ENCODE measurements at places on chromosomes 1 and 21.

DNA sequence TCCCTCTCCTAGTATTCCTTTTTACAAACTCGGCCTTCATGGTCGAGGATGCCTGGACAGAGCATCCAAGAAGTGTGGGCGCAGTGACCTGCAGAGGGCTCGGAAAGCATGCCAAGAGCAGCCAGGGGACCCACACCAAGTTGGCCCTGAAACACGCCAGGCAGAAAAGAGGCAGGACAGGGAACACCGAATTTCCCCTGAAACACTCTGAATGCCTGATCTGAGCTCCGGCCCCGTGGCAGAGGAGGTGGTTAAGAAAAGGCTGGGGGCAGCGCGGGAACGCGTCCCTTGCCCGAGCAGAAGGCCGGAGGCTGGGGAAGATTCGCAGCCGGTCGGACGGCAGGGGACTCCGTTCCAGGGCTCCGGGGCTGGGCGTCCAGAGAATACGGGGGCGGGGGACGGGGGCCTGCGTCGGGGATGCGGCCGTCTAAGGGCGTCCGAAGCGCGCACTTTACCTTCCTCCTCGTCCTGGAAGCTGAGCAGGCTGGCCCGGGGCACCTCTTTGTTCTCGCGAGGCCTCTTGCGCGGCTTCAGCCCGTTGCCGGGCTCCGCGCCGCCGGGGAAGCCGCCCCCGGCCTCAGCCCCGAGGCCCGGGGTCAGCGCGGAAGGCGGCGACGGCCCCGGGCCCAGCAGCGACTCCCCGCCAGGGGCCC is 558 bp downstream of the PAXBP1 start:
- DNase-seq = peak; percentile 60

GRCh38 chr1:45348609-45348965 is 8.3 kb upstream of the MUTYH start:
- DNase-seq = no peak

DNA sequence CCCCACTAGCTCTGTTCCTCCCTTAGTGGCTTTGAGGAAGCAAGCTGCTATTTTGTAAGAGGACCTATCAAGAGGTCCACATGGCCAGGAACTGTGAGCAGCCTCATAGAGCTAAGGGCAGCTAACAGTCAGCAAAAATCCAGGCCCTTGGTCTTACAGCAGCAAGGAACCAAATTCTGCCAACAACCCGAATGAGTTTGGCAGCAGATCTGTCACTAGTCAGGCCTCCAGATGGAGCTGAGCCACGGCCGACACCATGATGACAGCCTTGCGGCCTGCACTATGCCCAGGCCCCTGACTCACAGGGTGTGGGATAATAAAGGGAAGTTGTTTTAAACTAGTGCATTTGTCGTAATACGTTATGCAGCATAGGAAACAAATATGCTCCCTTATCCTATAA is 28.0 kb upstream of the H3-3A start:
- peak; percentile 37 for DNase-seq

DNA sequence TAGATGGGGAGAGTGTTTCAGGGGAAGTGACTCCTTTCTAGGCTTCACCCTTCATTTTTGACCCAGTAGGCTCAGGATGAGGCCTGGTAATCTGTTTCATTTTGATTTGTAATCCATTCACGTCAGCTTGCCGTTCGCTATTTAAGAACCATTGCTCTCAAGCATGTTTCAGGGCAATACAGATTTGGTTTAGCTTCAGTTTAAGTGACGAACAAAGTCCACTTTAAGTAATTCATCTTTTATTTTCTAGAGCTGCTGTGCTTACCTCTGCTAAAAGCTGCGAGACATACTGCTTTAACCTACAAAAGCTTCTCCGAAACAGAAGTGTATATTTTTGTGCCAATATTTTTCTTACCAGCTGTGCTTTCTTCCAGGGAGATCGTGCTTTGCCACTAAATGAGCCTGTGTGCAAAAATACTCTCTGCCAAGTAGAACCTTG is 8.9 kb upstream of the FMO3 start:
- no peak for DNase-seq

GRCh38 chr21:37266515-37267221 is 466 bp downstream of the VPS26C start:
- no peak for DNase-seq

GRCh38 chr1:209176866-209177430 is 406.6 kb upstream of the CAMK1G start:
- DNase-seq = no peak

DNA sequence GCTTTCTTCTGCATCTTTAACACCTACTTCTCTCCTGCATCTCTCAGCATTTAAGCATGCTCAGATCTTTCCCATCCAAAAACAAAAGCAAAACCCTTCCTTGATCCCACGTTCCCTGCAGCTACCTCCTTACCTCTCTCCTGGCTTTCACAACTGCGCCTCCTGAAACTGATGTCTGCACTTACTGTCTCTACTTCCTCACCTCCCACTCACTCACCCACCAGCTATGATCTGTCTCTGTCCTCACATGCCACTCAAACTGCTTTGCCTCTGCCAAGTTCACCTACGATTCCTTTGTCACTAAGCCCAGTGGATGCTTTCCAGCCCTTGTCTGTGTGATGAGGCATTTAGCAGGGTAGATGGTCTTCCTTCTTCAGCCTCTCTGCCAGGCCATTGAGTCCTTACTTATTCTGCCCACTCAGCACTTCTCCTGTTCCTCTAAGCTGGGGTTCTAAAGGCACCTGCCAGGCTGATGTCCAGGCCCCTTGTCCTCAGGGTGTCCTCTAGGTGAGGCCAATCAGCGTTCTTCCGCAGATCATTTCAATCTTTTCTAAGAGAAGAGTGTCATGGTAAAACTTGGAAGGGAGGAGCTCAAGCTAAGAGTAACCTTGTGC is 10.0 kb upstream of the GJB3 start:
- no peak for DNase-seq

GRCh38 chr1:64973061-64973647 is 6.8 kb upstream of the JAK1 start:
- no peak for DNase-seq

DNA sequence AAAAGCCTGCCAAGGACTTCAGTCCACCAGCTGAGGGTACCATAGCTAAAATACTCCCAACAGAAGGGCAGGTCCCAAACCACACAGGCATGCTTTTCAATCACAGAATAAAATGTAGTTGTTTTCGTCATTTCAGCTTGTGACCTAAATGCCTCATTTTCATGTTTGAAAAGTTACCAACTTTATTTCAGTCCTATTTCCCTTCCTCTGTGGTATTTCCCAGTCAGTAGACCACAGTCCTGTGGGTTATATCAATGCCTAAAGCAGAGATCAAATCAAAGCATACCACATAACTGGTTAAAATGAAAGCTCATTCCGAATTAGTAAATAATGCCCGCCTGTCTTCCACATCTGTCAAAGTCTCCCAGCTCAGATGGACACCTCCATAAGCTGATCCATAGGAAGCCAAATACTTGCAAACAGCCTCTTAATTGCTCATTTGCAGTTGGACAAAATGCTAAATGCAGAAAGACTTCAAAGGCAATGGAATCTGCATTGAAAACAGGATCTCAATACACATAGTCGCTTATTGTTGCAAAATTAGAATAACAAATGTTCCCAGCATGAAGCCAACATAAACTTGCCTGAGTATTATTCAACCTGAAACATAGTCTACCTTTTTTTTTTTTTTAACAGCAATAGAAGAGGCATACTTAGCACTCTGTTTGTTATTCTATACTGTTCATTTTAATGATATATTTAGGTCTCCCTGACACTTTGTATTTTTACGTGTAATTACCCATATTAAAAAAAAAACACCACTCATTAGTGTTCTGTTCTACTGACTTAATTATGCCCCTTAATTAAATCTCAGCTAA is 53.9 kb downstream of the NR5A2 start:
- no peak for DNase-seq

GRCh38 chr1:156746728-156747631 is 4.5 kb downstream of the HDGF start:
- peak; percentile 91 for DNase-seq

- peak; percentile 29 for DNase-seq
These were observed 144.8 kb upstream of the VANGL1 start for GRCh38 chr1:115496904-115497527.

GRCh38 chr1:12525311-12526181 is 92.5 kb downstream of the DHRS3 start:
- no peak for DNase-seq

DNA sequence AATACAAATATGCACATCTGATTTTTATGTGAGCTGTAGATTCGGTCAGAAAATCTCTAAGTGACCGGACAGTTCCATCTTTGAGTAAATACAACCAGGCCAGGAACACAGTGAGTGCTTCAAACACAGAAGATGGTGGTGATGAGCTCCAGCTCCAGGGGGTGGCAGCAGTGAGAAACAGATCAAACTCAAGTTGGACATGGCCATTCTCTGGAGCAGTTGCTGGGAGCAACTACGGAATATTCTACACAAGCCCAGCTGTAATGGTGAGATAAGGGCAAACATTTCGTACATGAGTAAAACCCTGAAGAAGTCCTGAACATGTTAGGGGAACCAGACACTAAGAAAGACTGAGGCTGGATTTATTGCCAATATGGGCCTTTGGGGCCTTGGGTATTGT is 100.7 kb downstream of the BARHL2 start:
- DNase-seq = peak; percentile 17

- DNase-seq = peak; percentile 97
These were observed at the start of gene PAFAH2 for GRCh38 chr1:25997828-25998761. TSS of gene PAFAH2 (minus strand) at chr1:25998063. CDS start at chr1:25990816, 7,247 bp downstream.

GRCh38 chr1:202282025-202282371 is 59.7 kb downstream of the UBE2T start:
- DNase-seq = no peak

DNA sequence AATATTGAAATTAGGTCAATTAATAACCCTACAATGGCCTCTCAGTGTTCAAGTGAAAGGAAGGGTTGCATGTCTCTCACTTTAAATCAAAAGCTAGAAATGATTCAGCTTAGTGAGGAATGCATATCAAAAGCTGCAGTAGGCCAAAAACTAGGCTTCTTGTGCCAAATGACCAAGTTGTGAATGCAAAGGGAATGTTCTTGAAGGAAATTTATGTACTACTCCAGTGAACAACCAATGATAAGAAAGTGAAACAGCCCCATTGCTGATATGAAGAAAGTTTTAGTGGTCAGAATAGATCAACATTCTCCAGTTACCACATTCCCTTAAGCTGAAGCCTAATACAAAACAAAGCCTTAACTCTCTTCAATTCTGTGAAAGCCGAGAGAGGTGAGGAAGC is 10.0 kb downstream of the MAEL start:
- DNase-seq = no peak
